ENCODE measurements at places on chromosomes 6 and 20.

DNA sequence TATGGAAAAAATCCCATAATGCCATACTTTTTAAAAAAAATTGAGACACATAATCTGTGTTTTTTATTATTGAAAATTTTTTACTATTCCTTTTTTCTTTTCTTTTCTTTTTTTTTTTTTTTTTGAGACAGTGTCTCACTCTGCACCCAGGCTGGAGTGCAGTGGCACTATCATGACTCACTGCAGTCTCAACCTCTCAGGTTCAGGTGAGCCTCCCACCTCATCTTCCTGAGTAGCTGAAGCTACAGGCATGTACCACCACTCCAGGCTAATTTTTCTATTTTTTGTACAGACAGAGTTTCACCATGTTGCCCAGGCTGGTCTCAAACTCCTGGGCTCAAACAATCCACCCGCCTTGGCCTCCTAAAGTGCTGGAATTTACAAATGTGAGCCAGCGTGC is 100.4 kb downstream of the AFG1L start:
- DNase-seq, result no peak

DNA sequence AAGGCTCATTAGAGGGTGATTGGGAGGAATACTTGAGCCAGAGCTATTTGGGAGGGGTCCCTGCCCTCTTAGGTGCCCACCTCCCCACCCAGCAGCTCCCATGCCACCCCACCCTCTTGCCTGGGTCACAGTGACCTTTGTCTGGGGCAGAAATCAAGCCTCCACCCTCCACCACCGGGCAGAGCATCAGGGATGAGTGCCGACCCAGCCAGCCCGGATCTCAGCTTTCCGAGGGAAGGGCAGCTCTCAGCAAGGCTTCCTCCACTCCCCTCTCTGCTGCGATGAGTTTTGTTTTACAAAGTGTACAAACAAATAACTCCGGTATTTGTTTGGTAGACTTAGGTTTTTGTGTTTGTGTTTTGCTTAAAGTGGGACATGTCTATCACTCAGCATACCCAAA is 136.7 kb upstream of the CST7 start:
- no peak for DNase-seq

- no peak for DNase-seq
These were observed 90.4 kb downstream of the FNDC1 start for GRCh38 chr6:159259441-159260125.

DNA sequence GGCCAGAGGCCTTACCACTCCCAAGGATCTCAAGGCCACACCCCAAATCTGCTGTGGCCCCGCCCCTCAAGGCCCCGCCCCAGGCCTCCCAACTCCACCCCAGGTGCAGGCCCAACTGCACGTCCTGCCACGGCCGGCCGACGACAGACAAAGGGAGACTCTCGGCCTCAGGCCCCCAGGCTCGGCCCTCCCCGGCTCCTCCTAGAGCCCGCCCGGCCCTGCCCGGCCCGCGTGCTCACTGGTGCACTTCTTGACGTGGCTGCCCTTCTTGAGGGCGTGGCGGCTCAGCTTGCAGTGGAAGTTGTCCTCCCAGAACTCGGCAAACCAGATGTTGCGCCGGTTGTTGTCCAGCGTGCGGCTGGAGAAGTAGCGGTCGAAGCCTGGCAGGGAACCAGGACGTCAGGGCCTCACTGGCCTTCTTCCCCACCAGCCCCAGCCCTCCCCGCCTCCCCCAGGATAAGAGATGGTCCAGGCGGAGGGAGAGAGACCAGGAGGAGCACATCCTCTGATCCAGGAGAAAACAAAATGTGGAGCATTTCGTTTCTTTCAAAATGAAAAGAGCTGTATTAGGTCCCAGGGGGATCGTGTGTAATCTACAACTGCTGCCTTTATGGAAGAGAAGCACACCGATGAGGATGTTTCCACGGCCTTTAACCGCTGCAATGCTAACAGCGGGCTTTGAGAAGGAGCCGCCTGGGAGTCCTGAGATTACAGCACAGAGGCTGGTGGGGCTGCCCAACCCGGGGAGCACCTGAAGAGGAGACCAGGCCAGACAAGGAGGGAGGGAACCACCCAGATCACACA is 89.4 kb downstream of the GRM4 start:
- DNase-seq, result no peak

- DNase-seq, result no peak
These were observed 4.1 kb downstream of the RBM38 start for GRCh38 chr20:57395111-57395966.

- DNase-seq, result no peak
These were observed 712.0 kb upstream of the NRSN1 start for GRCh38 chr6:23414051-23414445.
